ENCODE measurements at places on chromosomes 4 and X. TPM values are rescaled to one million over a fixed set of nuclear protein-coding genes. Genes with fewer than 3 reads are reported as not detected.

Gene PDLIM3
- total RNA-seq: 0.12 TPM

Gene AWAT2
- not detected for total RNA-seq

Gene TCEAL2
- not detected for total RNA-seq

Gene SYN1
- 0.21 TPM for total RNA-seq

Gene PRKG2
- total RNA-seq: 0.85 TPM

Gene COX7B2
- not detected for total RNA-seq

Gene SPACA5
- total RNA-seq: not detected

Gene LDOC1
- total RNA-seq: 92.7 TPM

Gene GBA3
- not detected for total RNA-seq

Gene CCDC110
- total RNA-seq: not detected

Gene CLDN2
- total RNA-seq: 8.3 TPM

Gene HERC5
- total RNA-seq: 3.6 TPM

Gene HTRA3
- 20.3 TPM for total RNA-seq

Gene CXorf49
- total RNA-seq: not detected

Gene TLL1
- 0.38 TPM for total RNA-seq

Gene RAB9B
- total RNA-seq: 0.03 TPM

Gene VCX3B
- not detected for total RNA-seq

Gene DDIT4L
- total RNA-seq: 0.27 TPM

Gene RAP2C
- total RNA-seq: 28.1 TPM

Gene CSTF2
- 34.4 TPM for total RNA-seq

Gene FMR1
- total RNA-seq: 18.4 TPM

Gene UCP1
- not detected for total RNA-seq

Gene PHKA1
- total RNA-seq: 28.5 TPM

Gene MAGEA9B
- total RNA-seq: not detected

Gene BANK1
- 1.1 TPM for total RNA-seq

Gene MXD4
- total RNA-seq: 18.5 TPM

Gene PAGE4
- total RNA-seq: not detected

Gene CLGN
- total RNA-seq: 4.2 TPM

Gene APLN
- 0.59 TPM for total RNA-seq

Gene FAM13A
- 5.2 TPM for total RNA-seq

Gene GIMD1
- not detected for total RNA-seq

Gene SLC2A9
- total RNA-seq: 0.98 TPM

Gene UGT2B10
- 0.09 TPM for total RNA-seq

Gene NXT2
- 9.9 TPM for total RNA-seq

Gene GPR173
- total RNA-seq: not detected

Gene GUCY1A1
- not detected for total RNA-seq

Gene PLP1
- total RNA-seq: not detected

Gene GAGE12E
- not detected for total RNA-seq

Gene ART3
- total RNA-seq: not detected

Gene NSG1
- 7.2 TPM for total RNA-seq

Gene RAI2
- total RNA-seq: 0.13 TPM

Gene CYP4V2
- 2.8 TPM for total RNA-seq

Gene TSC22D3
- 150 TPM for total RNA-seq

Gene TKTL2
- total RNA-seq: not detected

Gene CYLC1
- not detected for total RNA-seq

Gene PABPC5
- 0.08 TPM for total RNA-seq

Gene ACOT9
- 105 TPM for total RNA-seq

Gene KIT
- not detected for total RNA-seq

Gene RNF4
- total RNA-seq: 65.0 TPM

Gene SYTL4
- 3.8 TPM for total RNA-seq

Gene BEND4
- total RNA-seq: 0.01 TPM

Gene ITGB1BP2
- 0.88 TPM for total RNA-seq

Gene NEK1
- 2.2 TPM for total RNA-seq
